ENCODE measurements at places on chromosomes 6 and 20.

GRCh38 chr6:87742106-87742505 lies 40.1 kb upstream of the AKIRIN2 start:
- DNase-seq: peak; percentile 27

GRCh38 chr20:38386004-38386403 lies 39.7 kb downstream of the LBP start:
- DNase-seq: no peak

DNA sequence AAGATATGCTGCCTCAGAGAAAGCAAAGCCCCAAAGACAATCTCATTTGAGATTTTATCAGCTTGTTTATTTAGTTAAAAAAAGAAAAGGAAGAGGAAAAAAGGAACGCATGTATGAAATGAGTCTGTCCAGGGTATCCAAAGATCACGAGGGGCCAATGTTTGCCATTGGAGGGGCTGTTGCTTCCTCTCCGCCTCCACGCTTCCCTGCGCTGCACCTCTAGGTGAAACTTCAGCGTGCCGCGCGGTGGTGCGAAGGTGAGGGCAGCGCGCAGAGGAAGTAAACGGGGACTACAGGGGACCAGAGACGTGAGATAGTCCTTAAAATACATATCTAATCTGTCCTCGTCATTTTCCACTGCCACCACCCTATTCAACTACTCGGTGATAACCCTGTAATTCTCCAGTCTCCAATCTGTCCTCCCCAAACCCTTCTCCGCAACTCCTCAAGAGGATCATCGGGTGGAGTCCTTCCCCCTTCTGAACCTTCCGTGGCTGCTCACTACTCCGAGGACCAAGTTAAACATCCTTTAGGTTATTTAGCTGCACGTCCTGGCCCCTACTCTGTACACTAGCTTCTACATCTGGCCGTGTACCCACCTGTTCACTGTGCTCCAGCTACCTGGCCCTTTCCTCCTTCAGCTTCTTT lies 1.1 kb upstream of the DCBLD1 start:
- DNase-seq: no peak

- no peak for DNase-seq
Observed at GRCh38 chr20:52240802-52241201, 49.2 kb upstream of the ZFP64 start.

DNA sequence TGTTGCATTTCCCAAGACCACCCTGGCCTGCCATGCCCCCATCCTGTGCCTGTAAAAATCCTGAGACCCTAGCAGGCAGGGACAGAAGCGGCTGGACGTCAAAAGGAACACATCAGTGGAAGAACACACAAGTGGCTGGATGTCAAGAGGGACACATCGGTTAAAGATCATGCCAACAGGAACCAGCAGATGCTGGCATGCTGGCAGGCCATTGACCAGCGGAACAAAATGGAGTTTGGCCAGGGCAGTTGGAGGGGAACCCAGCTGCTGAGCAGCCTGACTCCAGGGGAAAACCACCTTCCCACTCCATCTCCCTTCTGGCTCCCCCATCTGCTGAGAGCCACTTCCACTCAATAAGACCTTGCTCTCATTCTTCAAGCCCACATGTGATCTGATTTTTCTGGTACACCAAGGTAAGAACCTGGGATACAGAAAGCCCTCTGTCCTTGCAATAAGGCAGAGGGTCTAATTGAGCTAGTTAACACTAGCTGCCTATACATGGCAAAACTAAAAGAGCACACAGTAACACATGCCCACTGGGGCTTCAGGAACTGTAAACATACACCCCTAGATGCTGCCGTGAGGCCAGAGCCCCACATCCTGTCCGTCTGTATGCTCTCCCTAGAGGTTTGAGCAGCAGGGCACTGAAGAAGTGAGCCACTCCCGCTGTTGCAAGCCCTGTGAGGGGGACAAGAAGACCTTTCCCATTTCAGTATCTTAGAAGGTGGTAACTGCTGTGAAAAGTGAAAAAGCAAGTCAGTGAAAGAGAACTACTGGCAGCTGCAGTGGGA lies 4.2 kb upstream of the TSBP1 start:
- no peak for DNase-seq

- DNase-seq: no peak
Observed at GRCh38 chr6:112701201-112701600, 354.1 kb downstream of the RFPL4B start.

GRCh38 chr6:47083586-47084047 lies 41.5 kb upstream of the ADGRF1 start:
- no peak for DNase-seq

DNA sequence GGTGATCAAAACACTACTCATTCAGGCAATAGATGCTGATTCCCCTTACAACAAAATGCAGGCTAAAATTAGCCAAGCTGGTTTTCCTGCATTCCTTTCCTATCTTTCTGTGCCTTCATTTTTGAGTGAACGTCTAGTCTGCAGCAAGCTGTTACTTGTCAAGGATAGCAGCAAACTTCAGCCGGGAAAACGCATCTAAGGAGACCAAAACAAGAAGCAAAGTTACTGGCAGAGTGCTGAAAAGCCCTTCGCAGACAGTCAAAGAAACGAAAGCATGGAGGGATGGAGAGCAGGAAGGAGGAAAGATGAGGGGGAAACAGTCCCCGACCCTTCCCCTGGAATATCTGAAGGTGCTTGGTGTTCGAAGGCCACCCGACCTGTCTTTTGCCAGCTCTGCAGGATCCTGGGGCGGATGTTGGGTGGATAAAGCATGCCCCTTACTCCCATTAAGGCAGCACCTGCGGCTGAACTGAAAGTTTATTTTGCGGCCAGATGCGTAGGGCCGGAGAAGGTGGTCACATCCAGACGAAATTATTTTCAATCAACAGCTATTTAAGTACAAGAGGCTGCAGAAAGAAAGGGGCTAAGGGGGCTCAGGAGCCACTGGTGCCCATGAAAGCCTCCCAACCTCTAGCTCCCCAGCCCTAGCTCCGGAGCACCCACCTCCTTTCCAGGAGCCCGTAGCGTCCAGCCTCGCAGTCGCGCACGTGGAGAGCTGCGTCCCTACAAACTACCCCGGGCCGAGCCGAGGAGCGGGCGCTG lies 538 bp downstream of the FERMT1 start:
- no peak for DNase-seq

DNA sequence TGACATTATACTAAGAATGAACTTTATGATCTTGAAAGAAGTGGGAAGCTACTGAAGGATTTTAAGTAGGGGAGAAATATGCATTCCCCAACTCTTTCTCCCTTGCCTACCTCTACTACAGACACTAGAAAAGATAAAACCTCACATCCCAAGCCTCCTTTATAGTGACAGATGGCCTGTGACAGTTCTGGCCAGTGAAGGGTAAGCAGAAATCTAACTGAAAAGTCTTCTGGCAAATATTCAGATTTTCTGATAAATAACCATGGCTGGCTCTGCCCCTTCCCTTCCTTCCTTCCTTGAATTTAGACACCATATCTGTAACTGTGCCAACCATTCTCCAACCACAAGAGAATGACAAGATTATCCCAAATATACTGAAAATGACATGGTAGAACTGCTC lies 10.2 kb upstream of the BEND6 start:
- no peak for DNase-seq

- DNase-seq: no peak
Observed at GRCh38 chr6:146968041-146968760, 236.0 kb upstream of the STXBP5 start.

GRCh38 chr6:107032051-107032450 lies 4.1 kb downstream of the MTRES1 start:
- DNase-seq: no peak

DNA sequence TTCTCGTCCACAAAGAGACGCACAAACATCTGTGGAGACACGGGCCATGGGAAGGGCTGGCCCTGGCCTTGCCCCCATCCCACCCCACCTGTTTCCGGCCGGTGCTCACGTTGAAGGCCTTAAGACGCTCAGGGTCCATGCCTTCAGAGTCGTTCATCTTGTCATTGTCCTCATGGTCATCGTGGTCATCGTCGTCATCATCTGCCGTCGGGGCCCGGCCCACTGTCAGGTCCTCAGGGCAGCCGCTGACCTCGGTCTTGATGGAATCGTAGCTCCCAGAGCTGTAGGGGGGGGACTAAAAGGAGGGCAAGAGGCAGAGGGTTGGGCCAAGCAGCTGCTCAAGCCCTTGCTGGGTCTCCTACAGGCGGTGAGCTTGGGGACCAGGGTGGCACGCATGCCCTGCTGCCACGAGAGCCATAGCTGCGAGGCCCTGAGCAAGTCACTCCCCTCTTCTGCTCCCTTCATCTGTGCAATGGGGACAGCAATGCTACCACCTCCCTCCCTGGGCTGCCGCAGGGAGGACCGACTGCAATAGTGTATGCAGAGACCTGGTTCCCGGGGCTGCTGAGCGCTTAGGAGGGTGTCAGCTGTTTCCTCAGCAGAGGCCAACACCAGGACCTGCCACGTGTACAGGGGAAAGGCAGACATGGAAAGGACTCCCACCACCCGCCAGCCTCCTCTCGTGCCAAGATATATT lies 95.5 kb downstream of the ASXL1 start:
- DNase-seq: no peak

GRCh38 chr20:39045676-39046075 lies 83.5 kb downstream of the DHX35 start:
- no peak for DNase-seq
